ENCODE measurements at places on chromosomes 16 and 17.

DNA sequence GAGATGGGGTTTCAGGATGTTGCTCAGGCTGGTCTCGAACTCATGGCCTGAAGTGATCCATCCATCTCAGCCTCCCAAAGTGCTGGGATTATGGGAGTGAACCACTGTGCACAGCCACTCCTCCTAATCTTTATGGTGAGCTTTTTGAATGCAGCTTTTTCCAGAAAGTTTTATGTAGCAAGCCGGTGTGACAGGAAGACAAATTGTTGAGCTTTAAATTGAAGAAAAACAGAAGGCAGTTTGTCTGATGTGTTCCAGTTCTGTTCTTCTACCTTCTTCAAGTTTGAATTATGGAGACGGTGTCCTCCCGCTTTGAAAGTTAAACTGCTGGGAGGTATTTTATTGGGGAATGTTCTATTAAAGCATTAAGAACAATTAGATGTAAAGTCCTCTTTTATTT, 177.1 kb downstream of the SNX29 start:
- DNase-seq = no peak

DNA sequence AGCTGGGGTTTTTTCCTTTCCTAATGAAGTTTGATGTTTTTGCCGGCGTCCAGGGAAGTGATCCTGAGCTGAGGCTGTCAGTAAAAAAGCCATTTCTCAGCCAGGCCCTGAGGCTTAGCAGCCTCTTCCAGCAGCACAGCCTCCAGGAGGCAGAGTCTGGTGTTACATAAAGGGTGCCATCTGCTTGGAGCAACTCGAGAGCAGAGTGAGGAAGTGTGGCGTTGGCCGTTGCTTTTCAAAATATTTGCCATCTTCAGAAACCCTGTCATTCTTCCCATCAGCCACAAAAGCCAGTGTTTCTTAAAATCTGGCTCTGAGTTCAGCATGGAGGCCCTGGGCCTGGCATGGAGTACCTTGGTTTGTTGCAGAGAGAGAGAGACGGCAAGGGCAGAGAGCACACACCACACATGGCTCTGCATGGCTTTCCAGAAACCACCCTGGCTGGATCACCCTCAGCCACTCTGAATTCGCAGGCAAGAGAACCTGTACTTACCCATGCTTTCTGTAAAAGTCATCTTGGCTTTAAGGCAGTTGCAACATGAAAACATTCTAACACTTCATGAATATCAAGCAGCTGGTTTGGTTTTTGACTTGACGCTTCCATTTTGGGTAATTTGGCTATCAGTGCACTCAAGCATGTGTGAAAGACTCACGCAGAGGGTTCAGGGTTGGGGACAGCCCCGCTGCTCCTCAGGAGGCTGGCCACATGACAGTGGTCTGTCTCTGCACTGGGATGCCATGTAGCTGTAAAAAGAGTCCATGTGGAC, 21.0 kb downstream of the PMM2 start:
- DNase-seq = no peak

DNA sequence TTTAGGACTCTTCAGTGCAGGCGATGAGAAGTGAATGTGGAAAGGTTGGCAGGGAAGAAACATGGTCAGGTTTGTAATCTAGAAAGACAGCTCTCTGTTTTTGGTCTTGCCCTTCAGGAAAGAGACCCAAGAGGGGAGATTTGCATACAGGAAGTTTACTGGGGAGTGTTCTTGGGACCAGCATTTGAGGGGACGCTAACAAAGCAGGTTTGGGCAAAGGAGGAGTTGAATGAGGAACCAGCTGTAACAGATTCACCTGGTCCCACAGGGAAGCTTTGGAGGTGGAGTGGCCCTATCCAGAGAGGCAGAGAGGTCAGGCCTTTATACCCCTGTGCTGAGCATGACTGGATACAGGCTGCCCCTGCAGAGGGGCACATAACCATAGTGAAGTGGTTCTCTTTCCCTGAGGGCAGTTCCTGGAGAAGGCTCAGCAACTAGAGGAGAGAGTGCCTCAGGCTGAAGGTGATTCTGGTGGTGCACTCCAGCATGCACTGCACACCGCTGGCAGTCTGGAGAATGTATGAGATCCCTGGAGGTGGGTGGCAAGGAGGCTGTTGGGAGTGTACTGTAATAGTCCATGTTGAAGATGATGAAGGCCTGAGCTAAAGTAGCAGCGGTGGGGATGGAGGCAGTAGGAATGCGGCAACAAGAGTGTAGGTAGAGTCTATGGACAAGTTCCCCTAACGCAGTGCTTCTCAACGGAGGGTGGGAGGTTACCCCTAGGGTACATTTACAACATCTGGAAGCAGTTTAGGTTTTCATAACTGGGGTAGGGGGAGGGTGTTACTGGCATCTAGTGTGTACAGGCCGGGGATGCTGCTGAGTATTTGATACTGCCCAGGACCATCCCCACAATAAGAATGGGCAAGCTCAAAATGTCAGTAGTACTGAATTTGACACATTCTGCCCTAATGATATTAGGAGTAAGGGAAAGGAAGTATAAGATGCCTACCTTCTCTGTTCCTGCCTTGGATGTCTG, 37.2 kb downstream of the MAP2K6 start:
- no peak for DNase-seq

DNA sequence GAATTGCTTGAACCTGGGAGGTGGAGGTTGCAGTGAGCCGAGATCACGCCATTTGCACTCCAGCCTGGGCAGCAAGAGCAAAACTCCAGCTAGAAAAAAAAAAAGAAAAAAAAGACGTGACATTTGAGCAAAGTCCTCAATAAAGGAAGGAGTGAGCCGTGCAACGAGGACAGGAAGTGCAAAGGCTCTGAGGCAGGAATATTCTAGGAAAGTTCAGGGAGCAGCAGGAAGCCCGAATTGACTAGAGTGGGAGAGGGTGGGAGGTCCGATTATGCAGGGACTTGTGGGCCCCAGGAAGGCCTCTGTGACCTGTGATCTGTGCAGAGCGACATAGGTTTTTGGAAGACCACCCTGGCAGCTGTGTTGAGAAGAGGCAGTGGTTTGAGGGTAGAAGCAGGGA, 8.6 kb upstream of the LASP1NB start:
- no peak for DNase-seq

DNA sequence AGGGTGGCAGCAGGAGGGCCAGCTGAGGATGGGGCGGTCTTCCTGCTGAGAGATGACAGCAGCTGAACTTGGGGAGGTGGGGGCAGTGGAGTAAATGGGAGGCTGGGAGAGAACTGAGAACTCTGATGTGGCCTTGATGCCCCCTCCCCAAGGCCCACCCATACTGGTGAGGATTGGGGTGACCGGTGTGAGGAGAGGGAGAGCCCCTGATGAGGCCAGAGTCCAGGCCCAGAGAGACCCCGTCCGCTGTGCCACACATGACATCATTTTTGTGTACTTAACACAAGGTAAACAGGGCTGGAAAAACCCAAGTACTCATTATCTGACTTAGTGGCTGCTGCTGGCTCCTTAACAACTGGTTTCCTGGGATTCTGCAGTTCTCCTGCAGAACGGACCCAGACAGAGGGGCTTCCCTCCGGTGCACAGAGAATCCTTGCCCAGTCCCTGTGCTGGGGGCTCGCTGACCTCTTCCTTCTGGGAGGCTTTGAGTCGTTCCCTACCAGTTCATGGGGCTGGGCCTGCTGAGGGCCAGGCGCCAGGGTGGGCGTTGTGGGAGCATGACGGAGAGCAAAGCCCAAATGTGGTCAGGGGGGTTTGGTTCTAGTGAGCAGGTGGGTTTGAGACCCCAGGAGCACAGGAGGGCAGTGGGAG, 207.6 kb downstream of the RAB11FIP4 start:
- no peak for DNase-seq

DNA sequence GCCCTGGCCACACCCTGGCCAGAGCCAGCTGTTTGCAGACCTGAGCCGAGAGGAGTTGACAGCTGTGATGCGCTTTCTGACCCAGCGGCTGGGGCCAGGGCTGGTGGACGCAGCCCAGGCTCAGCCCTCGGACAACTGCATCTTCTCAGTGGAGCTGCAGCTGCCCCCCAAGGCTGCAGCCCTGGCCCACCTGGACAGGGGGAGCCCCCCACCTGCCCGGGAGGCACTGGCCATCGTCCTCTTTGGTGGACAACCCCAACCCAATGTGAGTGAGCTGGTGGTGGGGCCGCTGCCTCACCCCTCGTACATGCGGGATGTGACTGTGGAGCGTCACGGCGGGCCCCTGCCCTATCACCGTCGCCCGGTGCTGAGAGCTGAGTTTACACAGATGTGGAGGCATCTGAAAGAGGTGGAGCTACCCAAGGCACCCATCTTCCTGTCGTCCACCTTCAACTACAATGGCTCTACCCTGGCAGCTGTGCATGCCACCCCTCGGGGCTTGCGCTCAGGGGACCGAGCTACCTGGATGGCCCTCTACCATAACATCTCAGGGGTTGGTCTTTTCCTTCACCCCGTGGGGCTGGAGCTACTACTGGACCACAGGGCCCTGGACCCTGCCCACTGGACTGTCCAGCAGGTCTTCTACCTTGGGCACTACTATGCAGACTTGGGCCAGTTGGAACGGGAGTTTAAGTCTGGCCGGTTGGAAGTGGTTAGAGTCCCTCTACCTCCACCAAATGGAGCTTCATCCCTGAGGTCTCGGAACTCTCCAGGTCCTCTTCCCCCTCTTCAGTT, 578 bp downstream of the AOC2 start:
- no peak for DNase-seq

DNA sequence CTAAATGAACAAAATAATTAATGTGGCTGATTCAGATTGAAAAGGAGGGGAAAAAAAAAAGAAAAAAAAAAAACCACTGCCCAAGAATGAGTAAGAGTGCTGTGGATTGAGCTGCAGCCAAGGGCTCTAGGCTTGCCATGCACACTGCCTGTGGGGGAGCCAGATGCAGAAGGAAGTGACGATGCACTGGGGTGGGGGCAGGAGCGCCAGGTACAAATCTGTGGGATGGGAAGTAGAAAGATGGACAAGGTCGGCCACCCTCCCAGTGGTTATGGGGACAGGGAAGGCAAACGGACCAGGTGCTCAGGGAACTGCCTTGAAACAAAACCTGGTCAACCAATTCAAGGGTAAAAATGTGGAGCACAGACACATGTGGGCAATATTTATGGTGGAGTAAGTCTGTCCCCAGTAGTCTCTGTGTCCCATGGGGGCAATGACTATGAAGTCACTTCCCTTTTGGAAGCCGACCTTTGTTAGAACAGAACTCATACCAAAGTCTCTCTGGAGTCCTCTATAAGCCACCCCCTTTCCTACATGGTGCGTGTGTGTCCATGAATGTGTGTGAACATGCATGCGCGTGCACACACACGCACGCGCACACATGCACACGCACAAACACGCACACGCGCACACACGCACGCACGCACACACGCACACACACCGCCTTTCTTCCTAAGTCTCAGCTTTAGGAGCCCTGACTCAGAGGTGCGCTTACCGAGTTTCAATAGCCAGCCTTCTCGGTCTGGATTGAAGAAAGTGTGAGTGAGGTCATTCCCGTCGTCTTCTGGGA, 84.3 kb downstream of the CYTH1 start:
- no peak for DNase-seq

DNA sequence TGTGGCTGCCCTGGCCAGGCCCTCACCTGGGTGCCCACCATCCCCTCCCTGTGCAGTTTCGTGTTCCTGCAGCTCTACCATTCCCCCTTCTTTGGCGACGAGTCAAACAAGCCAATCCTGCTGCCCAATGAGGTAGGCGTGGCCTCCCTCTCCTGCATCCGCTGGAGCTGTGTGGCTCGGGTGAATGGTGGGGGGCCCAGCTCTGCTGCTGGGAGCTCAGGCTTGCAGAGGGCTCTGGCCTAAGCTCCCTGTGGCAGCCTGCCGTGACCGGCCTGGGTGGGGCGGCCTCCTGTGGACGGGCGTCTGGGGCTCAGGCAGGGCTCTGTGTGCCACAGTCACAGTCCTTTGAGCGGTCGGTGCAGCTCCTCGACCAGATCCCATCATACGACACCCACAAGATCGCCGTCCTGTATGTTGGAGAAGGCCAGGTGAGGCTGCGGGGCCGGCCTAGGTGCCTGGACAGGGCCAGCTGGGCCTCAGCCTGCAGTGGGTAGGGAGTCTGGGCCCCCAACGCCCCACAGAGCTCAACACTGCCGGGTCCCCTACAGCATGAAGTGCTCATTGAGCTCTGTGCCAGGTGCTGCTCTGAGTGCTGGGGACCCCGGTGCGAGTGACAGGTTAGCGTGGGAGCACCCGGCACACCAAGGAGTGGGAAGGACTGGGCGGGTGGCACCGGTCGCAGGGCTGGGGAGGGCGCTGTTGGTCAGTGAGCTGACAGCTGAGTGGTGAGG, 37.3 kb downstream of the TSC2 start:
- DNase-seq = no peak

GRCh38 chr16:56191835-56192634, 746 bp downstream of the GNAO1 start:
- no peak for DNase-seq

All from NCI-H187 treated with DMSO at 0.1 percent for 48 hours (cell line).